ENCODE measurements at places on chromosomes 3 and 15.

GRCh38 chr15:58472821-58473581 lies 41.2 kb downstream of the LIPC start:
- no peak for DNase-seq

DNA sequence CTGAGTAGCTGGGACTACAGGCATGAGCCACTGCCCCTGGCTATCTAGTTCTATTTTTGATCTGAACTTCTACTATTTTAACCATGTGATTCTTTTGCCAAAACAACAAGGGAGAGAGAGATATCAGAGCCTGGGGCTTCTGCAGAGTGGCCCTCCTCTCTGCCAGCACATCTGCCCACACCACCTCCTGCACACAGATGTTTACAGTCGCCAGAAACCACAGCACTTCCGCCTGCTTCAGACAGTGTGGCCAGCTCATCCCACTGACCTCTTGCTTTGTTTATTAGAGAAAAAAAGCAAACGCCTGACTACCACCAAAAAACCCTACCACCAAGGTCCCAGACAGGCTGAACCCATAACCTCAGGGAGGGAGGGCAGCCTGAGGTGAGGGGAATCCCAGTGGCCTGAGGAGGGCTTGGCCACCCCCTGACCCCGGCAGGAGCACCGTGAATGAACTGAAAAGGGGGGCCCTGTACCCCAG lies 85.9 kb upstream of the ABHD2 start:
- no peak for DNase-seq

DNA sequence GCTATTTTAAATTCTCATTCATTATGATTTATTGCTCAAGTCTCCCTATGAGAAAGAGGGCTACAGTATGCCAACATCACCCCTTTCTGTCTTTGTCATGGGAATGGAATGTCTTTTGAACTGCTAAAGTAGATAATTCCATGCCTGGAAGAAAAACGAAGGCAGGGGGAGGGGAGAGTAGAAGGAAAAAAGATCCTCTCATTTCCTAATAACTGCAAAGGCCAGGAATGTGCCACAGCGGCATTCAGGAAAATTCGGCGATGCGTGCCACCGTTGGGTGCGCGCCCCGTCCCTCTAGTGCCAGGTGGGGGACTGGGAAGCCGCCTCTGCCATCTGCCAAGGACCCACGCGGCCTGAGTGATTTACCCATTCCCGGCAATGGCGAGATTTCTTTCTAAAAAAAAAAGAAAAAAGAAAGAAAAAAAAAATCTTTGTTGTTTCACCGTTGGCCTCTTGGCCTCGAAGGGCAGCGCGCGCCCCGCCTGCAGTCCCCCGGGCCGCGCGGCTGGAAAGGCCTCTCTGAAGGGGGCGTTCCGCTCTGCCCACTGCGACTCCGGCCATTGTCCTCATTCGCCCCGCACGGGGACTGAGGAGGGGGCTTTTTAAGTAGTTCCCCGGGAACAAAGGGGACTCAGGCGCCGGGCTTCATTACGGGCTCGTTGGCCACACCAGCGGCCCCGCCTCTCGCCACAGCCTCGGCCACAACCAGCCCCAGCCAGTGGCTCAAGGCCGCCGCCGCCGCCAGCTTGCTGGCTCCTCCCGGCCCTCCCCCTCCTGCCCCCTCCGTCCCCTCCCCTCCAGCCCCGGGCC lies 54.5 kb downstream of the CPN2 start:
- DNase-seq = no peak

DNA sequence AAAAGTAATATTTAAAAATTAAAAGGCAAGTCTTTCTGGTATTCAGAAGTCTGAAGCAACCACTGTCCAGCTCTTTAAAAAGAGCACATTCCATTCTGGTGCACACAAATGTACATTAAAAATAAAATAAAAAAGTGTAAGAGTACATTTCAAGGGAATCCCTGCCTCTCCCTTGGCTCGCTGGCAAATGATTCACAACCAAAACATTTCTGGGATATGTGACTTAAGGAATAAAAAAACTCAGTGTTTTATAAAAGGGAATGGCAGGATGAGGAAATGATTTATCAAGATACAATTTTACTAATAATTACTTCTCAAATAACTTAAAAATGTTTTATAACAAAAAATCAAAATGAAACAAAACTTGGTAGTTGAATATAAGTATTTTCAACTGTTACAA lies 23.8 kb upstream of the ANXA2 start:
- peak; percentile 84 for DNase-seq

GRCh38 chr15:101810876-101811275 lies 1.1 kb upstream of the OR4F15 start:
- no peak for DNase-seq

- no peak for DNase-seq
Observed at GRCh38 chr15:75452364-75452864, 924 bp upstream of the SIN3A start.

DNA sequence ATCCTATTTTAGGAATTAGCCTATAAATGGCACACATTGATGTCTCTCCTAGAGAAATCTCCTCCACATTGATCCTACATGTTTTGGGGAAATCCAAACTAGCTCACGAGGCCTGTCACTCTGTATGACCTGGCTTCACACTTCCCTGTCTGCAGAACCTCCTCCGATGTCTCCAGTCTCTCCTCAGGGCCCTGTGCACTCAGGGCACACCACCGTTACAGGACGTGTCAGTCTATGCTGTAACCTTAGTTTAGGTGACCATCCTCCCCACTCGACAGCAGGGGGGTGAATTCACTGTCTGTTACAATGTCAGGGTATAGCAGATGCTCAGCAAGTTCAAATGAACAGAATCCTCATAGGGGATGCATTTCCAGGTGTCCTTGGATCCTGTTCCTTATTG lies 249.1 kb downstream of the OCA2 start:
- no peak for DNase-seq

- DNase-seq = no peak
Observed at GRCh38 chr3:45034612-45035252, 8.6 kb downstream of the CLEC3B start.

GRCh38 chr3:177062052-177062732 lies 135.1 kb downstream of the TBL1XR1 start:
- peak; percentile 5 for DNase-seq

- DNase-seq = no peak
Observed at GRCh38 chr3:4533489-4534443, 40.6 kb downstream of the ITPR1 start.

DNA sequence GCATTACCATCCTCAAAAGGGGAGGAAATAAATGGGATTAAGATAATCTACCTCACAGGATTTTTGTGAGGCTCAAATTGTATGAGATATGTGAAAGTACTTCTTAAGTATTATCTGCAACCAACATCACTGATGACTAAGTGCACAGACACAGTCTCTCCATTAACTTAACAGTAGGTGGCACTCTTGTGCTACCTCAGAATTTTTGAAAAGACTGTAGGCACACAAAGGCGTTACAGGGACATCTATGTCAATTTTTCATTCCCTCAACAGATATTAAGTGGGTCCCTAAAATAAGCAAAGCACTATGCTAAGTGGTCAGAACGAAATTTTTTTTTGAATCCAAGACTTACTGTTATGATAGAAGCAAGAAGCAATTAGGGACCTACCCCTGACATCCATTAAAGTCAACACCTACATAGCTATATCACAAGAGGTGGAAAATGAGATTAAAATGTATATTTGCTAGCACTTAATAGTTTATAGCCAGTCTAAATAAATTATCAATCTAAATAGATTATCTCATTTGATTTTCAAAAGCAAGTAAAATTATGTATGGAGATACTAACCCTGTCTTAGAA lies 52.9 kb downstream of the RYK start:
- DNase-seq = peak; percentile 35

- DNase-seq = peak; percentile 45
Observed at GRCh38 chr3:105495021-105495420, 128.3 kb downstream of the ALCAM start.

- no peak for DNase-seq
Observed at GRCh38 chr3:70863049-70863448, 550.6 kb upstream of the MDFIC2 start.

- no peak for DNase-seq
Observed at GRCh38 chr15:91304786-91305185, 204.7 kb downstream of the SV2B start.
